ENCODE measurements at places on chromosomes 4 and X.

GRCh38 chr4:151629097-151629783 lies 131.6 kb downstream of the GATB start:
- no peak for DNase-seq

DNA sequence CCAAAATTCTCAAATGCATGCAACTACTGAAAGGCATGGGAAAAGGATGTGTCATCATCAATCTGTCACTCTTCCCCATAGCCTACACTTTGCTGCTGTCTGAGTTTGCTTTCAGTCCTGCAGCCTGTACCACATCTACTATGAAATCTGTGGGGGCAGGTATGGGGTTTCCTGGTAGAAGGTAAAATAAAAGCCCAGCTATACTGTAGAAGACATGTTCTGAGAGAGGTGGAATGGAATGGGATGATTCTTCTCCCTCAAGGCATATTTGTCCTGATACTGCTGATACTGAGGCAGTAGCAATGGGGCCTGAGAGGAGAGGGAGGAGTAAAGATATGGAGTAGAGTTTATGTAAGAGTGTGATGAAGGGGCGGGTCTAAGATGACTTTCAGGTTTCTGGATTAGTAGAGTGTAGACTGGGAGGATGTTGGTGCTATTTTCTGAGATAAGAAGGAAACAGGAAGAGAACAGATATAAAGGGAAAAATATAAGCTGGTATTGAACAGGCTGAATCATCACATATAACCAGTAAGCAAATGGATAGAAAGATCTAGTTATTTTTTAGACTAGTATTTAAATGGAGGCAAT lies 38.7 kb upstream of the GYPA start:
- no peak for DNase-seq

- DNase-seq: no peak
These were observed 1673.4 kb upstream of the PCDH7 start for GRCh38 chr4:29046781-29047180.

GRCh38 chr4:85127653-85128052 lies 161.2 kb upstream of the WDFY3 start:
- peak; percentile 46 for DNase-seq

- DNase-seq: no peak
These were observed 164.6 kb downstream of the DHRSX start for GRCh38 chrX:2336181-2336580.

DNA sequence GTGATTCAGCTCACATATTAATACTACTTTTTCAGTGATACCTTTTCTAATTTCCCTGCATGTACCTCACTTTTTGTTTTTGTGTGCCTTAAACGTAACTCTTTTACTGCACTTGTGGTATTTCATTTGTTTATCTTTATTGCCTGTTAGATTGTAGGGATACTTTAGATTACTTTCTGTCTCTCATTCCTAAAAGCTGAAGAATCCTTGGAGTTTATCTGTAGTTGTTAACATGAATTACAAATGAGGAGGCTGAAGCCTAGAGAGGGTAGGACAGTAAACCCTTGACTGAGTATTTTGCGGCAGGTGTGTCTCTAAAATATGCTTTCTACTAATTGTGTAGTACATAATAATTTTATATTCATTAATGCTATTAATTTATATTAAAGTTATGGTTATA lies 34.9 kb downstream of the BMP2K start:
- no peak for DNase-seq

GRCh38 chr4:40719008-40719623 lies 30.6 kb upstream of the NSUN7 start:
- no peak for DNase-seq

DNA sequence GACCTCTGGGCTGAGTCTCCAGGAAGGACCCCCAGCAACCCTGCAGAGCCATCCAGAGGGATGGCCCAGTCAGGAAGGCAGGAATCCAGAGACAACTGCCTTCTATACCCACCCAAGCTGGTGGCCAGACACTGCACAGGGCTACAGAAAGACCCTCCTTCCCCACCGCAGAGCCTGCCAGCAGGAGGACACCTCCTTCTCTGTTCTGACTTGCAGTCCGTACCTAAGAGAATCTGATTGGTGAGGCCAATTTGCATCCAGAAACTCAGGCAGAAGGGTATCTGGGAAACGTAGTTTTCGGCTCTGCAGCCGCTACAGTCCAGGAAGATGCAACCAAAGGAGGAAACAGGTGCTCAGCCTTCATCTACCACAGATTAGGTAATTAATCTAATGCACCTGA lies 155.4 kb upstream of the FRG1 start:
- no peak for DNase-seq

DNA sequence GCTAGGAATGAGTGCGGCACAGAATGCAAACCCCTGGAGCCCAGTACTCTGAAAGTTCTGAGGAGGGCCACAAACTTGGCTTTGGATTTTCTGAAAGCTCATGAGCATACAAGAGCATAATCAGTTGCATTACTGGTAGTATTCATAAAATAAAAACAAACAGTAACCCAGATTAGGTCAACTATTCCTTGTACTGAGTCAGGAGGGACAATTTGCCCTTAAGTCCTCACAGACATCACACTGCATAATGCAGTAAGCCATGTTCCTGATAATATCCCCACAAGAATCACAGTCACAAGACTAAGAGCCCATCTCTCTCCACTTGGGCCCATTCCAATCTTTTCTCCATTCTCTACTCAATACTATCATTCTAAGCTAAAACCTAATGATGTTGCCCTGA lies 126.9 kb upstream of the NEIL3 start:
- no peak for DNase-seq

DNA sequence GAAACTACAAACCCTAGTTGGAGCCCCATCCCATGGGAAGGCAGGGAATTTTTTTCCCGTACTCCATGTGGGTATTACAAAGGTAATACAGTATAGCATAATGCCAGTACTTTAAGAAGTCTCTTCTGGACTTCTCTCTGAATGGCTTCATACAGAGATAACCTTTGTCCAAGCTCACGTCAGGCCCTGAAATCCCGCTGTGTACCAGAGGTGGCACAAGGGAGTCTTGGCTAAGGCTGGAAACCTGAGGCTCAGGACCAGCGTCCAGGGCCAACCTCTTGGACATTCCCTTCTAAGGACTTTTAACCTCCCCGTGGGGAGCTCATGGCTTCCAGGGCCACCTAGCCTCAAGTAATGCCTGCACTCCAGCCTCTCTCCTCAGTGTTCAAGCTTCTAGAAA lies 338.9 kb upstream of the FAM241A start:
- no peak for DNase-seq

DNA sequence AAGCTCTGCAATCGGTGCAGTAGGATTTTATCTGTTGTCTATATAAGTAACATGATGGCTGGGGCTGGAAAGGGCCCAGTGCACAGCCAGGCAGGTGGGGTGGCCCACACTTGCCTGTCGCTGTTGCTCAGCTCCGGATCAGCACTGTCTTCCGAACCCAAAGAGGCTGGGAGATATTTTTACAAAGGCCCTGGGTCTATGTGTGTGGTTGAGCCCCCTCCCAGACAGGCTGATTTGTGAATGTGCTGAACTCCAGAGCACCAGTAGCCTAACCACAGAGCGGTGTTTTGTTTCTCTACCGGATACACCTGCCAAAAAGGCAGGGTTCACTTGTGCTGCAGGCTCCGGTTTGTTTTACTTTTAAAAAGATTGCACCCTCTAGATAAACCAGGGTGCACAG lies 33.5 kb upstream of the CHRNA9 start:
- DNase-seq: no peak

DNA sequence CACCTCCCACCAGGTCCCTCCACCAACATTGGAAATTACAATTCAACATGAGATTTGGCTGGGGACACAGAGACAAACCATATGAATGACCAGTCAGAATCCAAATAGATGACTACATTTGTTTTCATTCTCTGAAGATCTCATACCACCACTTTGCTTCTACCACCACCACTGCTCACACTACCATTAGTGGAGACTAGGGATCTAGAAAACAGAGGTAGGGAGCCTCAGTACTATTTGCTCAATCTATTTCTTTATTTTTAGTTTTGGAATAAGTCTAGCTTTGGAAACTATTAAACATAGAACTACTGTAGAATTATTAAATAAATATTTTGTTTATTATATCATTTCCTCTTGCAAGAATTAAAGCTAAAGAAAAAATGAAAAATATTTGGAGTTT lies 727.9 kb downstream of the CCSER1 start:
- no peak for DNase-seq

GRCh38 chr4:51845711-51846110 lies 2.8 kb downstream of the DCUN1D4 start:
- no peak for DNase-seq

DNA sequence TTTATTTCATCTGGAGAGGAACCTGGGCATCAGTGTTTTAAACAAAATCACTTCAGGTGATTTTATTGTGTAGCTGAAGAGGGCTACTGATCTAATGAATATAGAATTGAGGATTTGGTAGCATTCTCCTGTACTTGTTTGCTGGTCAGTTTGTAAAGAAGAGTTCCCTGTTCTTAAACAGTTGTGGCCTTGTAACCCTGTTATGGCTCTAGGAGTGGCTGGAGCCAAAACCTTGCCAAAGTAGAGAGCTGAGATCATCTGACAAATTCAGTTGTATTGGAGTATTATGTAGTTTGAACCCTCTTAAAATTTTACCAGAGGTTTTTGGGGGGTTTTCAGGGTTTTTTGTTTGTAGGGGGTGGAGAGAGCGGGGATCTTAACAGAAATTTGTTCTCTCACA lies 36.5 kb downstream of the USP9X start:
- DNase-seq: no peak

GRCh38 chr4:48064349-48064748 lies 47.8 kb downstream of the NIPAL1 start:
- no peak for DNase-seq

DNA sequence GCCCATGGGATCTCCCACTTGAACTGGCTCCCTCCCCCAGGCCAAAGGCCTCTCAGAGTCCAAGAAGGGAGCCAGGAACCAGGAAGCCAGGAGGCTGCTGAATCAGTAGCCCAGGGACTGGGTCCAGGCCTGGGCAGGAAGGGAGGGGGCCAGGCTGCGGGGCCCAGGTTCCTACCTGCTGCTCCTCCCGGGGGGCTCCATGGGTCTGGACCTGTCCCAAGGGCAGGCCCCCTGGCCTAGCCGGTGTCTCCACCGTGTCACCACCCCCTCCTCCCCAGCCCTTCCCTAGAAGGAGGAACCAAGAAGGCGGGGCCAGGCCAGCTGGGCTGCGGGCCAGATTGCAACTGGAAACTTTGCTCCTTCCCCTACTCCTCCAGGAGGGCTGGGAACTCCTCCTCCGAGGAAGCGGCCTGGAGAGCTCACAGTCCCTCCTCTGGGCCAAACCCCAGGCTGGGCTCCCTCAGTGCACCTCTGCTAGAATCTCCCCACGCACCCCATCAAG lies at the start of gene IQSEC2:
Gene IQSEC2, minus strand, starts transcription at position 264 of the 502 bp plus-strand sequence.
- DNase-seq: peak; percentile 37

DNA sequence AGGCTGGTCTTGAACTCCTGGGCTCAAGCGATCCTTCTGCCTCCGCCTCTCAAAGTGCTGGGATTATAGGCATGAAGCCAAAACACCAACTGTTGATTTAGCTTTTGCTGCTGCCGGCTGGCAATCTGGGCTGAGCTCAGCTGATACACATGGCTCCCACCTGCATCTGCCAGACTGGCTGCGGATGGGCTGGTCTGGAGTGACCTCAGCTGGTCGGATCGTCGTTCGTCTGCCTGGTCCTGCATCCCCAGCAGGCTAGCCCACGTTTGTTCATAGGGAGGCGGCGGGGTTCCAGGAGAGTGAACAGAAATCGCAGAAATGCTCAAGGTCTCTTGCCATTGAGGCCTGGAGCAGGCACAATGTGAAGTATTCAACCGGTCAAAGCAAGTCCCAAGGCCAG lies 74.4 kb upstream of the DDX3X start:
- DNase-seq: no peak

DNA sequence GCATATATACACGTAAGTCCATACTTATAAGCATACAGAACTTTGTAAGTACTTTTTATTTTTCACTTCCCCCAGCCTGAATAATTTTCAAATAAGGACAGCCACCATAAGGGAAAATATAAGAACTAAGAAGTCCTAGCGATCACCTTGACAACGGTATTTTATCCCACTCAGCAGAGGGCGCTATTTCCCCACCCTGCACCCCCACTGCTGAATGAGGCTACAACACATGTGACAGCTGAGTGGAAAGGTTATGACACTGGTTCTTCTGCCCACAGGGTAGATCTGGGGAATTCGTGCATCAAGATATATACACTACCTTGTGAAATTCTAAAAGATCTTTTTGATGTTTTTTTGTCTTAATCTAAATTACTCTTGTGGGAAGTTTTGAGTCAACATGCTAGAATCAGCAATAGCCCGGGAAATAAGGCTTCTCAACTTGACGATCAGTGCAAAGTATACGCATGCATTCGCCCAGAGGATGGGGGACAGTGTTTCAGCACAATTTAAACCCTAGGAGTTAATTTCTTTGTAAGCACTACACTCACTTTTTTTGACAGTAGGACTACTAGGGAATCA lies 151.5 kb downstream of the CORIN start:
- no peak for DNase-seq

DNA sequence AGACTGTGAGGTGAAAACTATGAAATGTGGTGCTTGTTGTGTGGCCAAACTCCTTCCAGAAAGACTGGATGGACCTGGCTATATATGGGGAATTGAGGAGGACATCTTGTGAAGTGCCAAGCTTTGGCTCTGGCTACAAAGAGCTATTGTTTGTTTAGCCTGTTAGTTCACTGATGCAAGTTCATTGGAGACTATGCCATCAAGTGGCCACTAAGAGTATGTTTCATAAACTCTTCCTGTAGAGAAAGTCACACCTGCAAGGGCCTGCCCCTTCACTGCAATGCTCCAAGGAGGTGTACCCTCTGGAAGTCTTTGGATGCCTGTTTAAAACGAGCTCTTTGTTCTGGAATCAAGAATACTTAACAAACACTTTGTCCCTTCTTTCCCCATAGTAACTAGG lies 382.0 kb downstream of the GABRG1 start:
- DNase-seq: no peak

DNA sequence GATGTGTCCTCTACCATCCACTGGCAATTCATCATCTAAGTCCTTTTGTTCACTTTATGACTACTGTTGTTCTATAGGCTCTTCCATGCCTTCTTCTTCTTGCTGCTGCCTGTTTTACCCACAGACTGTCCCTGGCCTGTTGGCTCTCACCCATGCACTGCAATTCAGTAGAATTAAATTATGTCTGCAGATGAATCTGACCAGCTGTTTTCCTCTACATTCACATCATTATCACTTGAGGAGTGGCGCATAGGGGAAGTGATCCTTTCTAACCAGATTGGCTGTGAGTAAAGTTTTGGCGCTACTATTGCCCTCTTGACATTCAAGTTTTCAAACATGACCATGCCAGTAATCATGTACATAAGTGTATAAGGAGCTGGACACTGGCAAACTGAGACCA lies 91.7 kb downstream of the FRMPD4 start:
- DNase-seq: no peak

DNA sequence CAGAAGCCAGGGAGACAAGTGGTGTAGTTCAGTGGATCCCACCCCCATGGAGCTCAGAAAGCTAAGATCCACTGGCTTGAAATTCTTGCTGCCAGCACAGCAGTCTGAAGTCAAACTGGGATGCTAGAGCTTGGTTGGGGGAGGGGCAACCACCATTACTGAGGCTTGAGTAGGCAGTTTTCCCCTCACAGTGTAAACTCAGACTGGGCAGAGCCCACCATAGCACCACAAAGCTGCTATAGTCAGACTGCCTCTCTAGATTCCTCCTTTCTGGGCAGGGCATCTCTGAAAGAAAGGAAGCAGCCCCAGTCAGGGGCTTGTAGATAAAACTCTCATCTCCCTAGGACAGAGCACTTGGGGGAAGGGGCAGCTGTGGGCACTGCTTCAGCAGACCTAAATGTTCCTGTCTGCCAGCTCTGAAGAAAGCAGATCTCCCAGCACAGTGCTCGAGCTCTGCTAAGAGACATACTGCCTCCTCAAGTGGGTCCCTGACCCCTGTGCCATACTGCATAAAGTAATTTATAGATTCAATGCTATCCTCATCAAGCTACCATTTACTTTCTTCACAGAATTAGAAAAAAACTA lies 163.2 kb downstream of the HHIP start:
- DNase-seq: no peak

All from NCI-H446 treated with DMSO at 0.1 percent for 48 hours (cell line).